CD8-positive, alpha-beta memory T cell (primary cell): ENCODE measurements at places on chromosomes 3 and 15.

DNA sequence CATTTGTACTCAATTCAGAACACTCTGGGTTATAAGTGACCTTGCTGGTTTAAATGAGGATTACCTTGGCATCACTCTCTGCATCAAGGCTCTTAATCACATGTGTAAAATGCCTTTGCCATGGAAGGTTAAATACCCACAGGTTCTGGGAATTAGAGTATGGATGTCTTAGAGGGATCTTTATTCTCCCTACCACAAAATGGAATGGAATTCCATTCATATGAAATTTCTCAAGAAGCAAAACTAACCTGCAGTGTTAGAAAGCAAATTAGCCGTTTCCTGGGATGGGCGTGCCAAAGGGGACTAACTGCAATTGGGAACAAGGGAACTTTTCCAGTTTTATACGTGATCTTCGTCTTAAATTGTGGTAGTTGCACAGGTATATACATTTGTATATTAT lies 39.8 kb downstream of the TBL1XR1 start:
- no peak overlapping the region for H3K27ac ChIP-seq
- H3K36me3 ChIP-seq: no peaks in the 10 kb centered on the region
- peaks cover 12% of the 10 kb centered on the region for H3K4me1 ChIP-seq
- no peak overlapping the region for H3K4me3 ChIP-seq
- no peaks in the 10 kb centered on the region for H3K27me3 ChIP-seq
- DNase-seq: no peak

- H3K27ac ChIP-seq: no peak overlapping the region
- H3K36me3 ChIP-seq: no peaks in the 10 kb centered on the region
- no peak overlapping the region for H3K4me3 ChIP-seq
- H3K4me1 ChIP-seq: no peaks in the 10 kb centered on the region
- H3K27me3 ChIP-seq: no peaks in the 10 kb centered on the region
- no peak for DNase-seq
These were observed 120.0 kb upstream of the GADL1 start for GRCh38 chr3:31014317-31015040.

- H3K27ac ChIP-seq: no peak overlapping the region
- DNase-seq: no peak
- H3K36me3 ChIP-seq: no peaks in the 10 kb centered on the region
- H3K27me3 ChIP-seq: no peaks in the 10 kb centered on the region
- no peak overlapping the region for H3K4me3 ChIP-seq
These were observed 47.5 kb upstream of the SSR3 start for GRCh38 chr3:156602424-156602823.

GRCh38 chr15:90211440-90212143 lies 10.5 kb downstream of the SEMA4B start:
- H3K4me3 ChIP-seq: no peak overlapping the region
- H3K27ac ChIP-seq: no peak overlapping the region
- no peaks in the 10 kb centered on the region for H3K36me3 ChIP-seq
- DNase-seq: no peak

GRCh38 chr3:45081506-45082141 lies 55.5 kb downstream of the CLEC3B start:
- no peak overlapping the region for H3K27ac ChIP-seq
- DNase-seq: no peak
- H3K27me3 ChIP-seq: no peaks in the 10 kb centered on the region
- H3K4me1 ChIP-seq: no peaks in the 10 kb centered on the region

DNA sequence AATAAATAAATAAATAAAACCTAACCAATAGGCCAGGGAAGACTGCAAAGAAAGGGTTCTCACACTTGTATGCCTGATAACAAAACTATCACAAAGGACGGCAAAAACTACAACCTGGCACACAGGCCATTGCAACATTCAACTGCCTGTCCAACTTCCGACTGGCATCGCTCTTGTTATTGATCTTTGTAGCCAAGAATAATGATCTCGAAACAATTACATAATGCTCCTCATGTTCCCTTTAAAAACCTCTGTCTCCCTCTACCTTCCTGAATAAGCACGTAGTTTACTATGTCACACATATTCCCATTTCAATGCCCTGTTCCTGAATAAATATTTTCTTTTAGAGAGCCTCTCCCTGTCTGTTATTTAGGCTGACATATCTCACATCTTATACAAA lies 74.3 kb downstream of the B3GNT5 start:
- H3K27ac ChIP-seq: no peak overlapping the region
- no peaks in the 10 kb centered on the region for H3K36me3 ChIP-seq
- H3K4me1 ChIP-seq: no peaks in the 10 kb centered on the region
- H3K4me3 ChIP-seq: no peak overlapping the region
- no peak for DNase-seq
- H3K27me3 ChIP-seq: no peaks in the 10 kb centered on the region

DNA sequence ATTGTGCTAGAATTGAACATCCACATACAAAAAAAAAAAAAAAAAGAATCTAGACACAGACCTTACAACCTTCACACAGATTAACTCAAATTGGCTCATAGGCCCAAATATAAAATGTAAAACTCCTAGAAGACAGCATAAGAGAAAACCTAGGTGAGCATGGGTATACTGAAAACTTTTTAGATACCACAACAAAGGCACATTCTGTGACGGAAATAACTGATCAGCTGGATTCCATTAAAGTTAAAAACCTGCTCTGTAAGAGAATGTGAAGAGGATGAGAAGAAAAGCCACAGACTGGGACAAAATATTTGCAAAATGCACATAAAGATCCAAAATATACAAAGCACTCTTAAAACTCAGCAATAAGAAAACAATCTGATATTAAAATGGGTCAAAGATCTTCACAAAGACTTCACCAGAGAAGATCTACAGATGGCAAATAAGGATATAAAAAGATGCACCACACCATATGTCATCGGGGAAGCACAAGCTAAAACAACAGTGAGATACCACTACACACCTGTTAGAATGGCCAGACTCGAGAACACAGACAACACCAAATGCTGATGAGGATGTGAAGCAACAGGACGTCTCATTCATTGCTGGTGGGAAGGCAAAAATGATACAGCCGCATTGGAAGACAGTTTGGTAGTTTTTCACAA lies 167.9 kb downstream of the PDE8A start:
- H3K27ac ChIP-seq: no peak overlapping the region
- no peaks in the 10 kb centered on the region for H3K36me3 ChIP-seq
- peaks cover 5% of the 10 kb centered on the region for H3K4me1 ChIP-seq
- H3K27me3 ChIP-seq: no peaks in the 10 kb centered on the region
- H3K4me3 ChIP-seq: no peak overlapping the region
- no peak for DNase-seq

GRCh38 chr3:123386477-123387040 lies 62.3 kb downstream of the ADCY5 start:
- H3K36me3 ChIP-seq: no peaks in the 10 kb centered on the region
- H3K4me3 ChIP-seq: no peak overlapping the region
- no peak overlapping the region for H3K27ac ChIP-seq

DNA sequence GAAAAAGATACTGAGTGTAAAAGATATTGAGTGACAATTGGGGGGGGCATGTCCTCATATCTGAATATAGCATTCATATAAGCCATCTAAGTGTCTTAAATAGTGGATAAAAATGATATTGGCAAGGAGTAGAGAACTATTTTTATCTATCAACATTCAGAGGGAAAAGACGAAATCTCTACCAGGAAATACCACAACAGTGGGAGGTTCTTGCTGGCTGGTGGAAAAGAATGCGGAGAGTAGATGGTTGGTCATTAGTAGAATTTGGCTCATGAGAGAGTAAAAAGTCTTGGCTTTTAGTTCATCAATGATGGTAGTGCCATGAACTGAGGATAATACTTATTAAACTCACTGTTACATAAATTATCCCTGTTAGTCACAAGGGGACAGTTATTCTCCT lies 4.8 kb upstream of the TCF12 start:
- H3K4me3 ChIP-seq: no peak overlapping the region
- H3K4me1 ChIP-seq: peaks cover 12% of the 10 kb centered on the region
- H3K27ac ChIP-seq: no peak overlapping the region
- no peaks in the 10 kb centered on the region for H3K36me3 ChIP-seq
- no peaks in the 10 kb centered on the region for H3K27me3 ChIP-seq

DNA sequence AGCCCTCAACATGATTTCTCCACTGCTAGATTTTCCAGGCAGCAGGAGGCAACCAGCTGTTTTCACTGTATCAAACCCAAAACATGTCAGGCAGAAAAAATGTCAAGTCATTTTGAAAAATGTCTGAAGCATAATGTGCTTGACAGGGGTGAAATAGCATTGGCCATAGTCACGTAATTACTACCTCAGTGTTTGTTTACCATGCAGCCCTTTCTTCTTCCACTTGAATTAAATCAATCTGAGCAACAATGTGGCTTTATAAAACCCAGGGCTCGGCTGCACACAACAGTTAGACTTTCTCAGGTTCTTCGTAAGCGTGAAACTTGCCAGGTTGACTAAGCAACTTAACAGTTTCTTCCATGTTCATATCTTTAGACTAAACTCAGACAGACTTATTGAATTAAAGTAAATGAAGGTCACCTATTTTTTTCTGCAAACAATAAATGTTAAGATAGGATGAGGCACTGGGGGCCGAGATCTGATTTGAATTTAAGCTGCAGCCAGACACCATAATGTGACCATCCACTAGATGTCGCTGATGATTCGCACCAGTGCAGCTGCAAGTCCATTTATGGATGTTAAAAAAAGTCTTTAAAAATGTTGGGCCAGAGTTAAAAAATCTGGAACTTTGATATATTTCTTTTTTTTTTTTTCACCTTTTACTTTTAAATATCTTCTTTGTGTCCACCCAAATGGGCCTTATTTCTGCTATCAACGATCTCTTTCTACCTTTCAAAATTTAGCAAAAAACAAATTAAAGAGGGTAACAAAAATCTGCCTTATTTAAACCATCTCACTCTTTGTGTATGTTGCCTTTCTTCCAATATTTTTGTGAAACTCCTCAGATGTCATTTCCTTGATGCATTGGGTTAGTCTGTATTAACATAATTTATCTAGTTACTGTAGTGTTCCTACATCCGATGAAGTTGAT lies 305.9 kb downstream of the CACNA2D3 start:
- H3K27me3 ChIP-seq: no peaks in the 10 kb centered on the region
- peak; percentile 2 for DNase-seq
- no peak overlapping the region for H3K27ac ChIP-seq
- H3K36me3 ChIP-seq: no peaks in the 10 kb centered on the region

DNA sequence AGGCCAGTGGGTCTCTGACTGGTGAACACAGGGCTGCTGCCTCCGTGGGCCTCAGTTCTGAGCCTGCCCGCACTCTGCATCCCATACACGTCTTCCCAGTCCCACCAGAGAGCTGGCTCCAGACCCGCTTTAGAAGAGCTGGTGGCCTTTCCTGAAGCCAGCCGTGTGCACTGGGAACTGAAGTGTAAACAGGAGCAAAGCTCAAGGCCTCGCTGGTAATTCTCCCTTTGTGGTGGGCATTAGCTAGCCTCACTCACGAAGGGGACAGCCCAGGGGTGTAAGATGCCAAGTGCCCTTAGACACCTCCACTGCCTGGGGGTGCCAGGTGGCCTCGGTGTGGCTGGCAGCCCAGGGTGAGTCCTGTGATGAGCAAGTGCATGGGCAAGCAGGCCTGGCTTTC lies 12.9 kb upstream of the LINGO1 start:
- no peaks in the 10 kb centered on the region for H3K27me3 ChIP-seq
- no peak overlapping the region for H3K27ac ChIP-seq
- H3K36me3 ChIP-seq: no peaks in the 10 kb centered on the region
- H3K4me3 ChIP-seq: no peak overlapping the region
- DNase-seq: no peak
- no peaks in the 10 kb centered on the region for H3K4me1 ChIP-seq

GRCh38 chr15:68158046-68158628 lies 47.0 kb downstream of the CALML4 start:
- peaks cover 15% of the 10 kb centered on the region for H3K36me3 ChIP-seq
- DNase-seq: no peak
- H3K27ac ChIP-seq: no peak overlapping the region
- no peaks in the 10 kb centered on the region for H3K27me3 ChIP-seq

DNA sequence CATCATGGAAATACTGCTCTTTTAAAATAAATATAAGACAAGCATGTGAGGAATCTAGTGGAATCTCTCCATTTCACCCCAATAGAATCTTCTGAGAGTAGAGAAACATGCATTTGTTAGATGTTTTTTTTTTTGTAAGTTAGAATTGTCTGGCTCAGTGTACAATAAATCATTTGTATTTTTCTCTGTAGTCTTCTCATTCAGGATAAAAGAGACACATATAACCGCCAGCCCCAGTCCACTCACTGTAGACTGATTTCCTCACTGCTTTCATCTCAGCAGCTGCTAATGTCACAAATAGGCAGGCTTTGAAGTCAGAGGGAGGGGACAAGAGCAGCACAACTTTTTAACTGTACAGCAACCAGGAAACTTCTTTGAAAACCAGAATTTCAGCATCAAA lies 140.2 kb upstream of the RBMS3 start:
- no peak overlapping the region for H3K4me3 ChIP-seq
- H3K4me1 ChIP-seq: no peaks in the 10 kb centered on the region
- H3K36me3 ChIP-seq: no peaks in the 10 kb centered on the region
- no peak for DNase-seq
- H3K27me3 ChIP-seq: no peaks in the 10 kb centered on the region
- H3K27ac ChIP-seq: no peak overlapping the region

DNA sequence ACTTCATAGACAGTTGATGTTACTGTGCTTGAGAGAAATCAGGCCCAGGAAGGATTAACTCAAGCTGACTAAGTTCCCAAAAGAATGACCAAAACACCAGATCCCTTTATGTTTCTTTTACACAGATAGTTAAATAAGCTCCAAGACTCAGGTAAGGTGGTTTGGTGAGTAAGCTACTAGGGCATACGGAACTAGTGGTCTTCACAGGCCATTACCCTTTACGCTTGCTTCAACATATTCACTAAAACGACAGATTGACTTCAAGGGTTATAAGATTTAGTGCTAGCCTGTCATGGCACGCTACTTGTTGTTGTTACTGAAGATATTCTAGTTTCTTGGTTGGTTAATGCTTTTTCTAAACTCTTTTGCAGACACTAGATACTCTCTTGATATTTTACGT lies 369.3 kb downstream of the LPP start:
- no peaks in the 10 kb centered on the region for H3K27me3 ChIP-seq
- no peaks in the 10 kb centered on the region for H3K4me1 ChIP-seq
- H3K4me3 ChIP-seq: no peak overlapping the region
- H3K27ac ChIP-seq: no peak overlapping the region
- H3K36me3 ChIP-seq: no peaks in the 10 kb centered on the region

DNA sequence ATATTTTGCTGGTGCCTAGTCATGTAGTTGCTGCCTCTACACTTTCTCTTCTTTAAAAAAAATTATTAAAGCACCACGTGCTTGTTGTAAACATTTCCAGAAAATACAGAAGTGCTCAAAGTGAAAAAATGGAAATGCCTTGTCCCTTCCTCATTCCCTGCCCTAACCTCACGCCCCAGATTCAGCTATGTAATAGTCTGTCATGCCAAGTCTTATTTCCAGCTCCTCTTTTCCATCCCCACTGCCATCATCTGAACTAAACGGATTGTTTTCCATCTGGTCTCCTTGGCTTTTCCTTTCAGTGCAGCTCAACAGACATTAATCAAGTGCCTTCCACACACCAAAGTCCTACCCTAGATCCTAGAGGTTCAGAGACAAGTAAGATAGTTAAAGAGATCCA lies 15.5 kb downstream of the ZNF774 start:
- H3K4me1 ChIP-seq: peaks cover under 1% of the 10 kb centered on the region
- no peak overlapping the region for H3K27ac ChIP-seq
- DNase-seq: no peak
- H3K36me3 ChIP-seq: no peaks in the 10 kb centered on the region
- H3K27me3 ChIP-seq: no peaks in the 10 kb centered on the region
